ENCODE measurements at places on chromosomes 7 and 10.

GRCh38 chr7:835485-836401 lies 3.5 kb downstream of the SUN1 start:
- no peak for DNase-seq

GRCh38 chr7:25068502-25069213 lies 56.4 kb downstream of the CYCS start:
- no peak for DNase-seq

DNA sequence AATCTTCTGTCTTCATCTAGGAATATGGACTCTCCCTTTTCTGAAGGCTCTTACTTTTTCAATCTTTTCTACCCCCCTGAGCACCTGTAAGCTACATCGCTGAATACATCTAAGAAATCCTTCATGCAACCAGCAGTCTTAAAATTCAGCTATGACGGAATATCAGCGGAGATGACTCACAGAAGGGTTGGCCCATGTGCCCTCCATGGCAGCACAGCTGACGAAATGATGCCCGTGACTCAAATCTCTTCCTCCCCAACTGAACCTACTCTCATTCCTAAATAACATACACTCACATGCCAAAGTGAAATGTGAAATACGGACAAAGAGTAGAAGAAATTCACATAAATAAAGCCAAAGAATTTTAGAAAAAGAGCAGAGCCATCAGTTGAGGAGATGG lies 30.3 kb upstream of the NCAPG2 start:
- no peak for DNase-seq

DNA sequence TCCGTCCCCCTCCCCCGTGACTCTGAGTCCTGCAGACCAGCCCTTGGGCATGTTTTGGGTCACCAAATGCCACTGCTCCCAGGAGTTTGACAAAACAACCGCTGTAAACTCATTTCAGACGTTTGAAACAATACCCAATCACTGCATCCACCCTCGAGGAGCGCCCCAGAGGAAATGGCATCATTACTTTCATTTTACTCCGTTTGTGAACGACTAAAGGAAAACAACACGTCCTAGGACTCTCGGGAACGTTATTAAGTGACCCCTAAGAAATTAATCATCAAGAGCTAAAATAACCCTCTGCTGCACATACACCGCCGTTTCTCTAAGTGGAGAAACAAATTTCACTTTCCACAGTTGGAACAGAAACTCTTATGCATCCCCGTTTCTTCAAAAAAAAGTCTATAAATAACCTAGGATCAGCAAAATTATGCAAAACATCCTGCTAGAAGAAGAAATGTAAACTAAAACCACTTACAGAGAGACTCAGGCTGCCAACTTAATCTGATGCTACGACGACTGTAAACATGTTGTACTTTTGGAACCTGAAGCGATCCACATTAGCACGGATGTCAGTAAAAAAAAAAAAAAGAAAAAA lies 109.9 kb upstream of the EFCAB10 start:
- DNase-seq: no peak

- no peak for DNase-seq
Measured at GRCh38 chr10:50542871-50543270, 80.9 kb downstream of the SGMS1 start.

DNA sequence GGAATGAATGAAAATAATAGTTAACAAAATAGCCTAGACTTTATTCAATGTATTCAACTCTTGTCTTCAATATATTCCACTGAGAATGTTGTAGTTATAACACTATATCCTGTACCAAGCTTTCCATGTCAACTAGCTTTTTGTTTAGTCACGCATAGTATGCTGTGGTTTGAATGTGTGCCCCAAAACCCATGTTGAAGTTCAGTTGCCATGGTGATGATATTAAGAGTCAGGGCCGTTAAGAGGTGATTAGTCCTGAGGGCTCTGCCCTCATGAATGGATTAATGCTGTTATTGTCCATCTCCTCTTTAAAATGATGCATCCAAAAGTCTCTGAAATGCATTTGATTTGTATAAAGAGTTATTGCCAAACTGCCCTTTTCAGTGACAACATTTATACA lies 887.6 kb downstream of the NRG3 start:
- DNase-seq: no peak

DNA sequence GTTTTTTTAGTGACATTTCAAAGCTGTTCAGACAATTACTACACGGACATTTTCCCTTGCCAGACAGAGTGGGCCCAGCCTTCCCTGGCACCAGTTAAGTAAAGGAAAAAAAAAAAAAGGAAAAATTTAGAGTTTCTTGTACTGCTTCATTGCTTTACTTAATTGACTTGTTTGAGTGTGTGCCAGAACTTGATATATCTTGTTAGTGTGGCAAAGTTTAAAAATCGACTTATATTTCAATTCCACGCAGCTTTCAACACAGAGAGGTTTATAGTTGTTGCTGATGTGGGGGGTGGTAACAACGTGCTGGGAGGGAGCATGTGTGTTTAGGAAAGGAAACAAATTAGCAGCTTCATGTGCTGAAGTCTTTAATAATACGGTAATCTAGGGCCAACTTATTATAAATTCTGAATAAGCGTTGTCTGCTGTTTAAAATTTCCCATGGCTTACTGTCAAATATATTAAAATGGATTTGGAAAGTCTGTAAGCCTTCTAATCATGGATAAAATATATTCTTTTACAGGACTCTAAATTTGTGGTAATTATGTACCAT lies 1104.6 kb downstream of the SORCS3 start:
- no peak for DNase-seq

GRCh38 chr10:13440185-13441061 lies 88.4 kb downstream of the BEND7 start:
- peak; percentile 44 for DNase-seq

- no peak for DNase-seq
Measured at GRCh38 chr10:48520594-48520993, 84.3 kb downstream of the ARHGAP22 start.

All from stimulated activated CD8-positive, alpha-beta memory T cell treated with anti-CD3 and anti-CD28 coated beads, Interleukin-7, amount 100 ng/mL, for 24 hours (primary cell).